Pulmonary artery endothelial cell (primary cell): ENCODE measurements at places on chromosomes 4 and X.

DNA sequence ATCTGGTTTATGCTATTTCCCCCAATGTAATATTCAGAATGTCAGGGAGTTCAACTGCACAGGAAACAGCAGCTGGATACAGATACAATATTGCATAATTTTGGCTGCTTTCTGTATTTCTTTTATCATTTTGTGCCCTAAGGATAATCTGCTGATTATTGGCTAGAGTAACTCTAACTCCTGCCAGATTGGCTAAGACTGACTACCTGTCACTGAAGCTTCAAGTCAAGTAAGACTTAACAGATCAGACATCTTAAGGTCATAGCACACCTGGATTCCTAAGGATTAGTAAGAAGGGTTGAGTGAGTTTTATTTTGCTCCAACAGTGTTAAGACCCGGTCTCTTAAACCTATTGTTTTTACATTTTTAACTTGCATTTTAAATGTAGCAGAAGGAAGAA is 136.8 kb downstream of the KLF8 start:
- no peak for DNase-seq

DNA sequence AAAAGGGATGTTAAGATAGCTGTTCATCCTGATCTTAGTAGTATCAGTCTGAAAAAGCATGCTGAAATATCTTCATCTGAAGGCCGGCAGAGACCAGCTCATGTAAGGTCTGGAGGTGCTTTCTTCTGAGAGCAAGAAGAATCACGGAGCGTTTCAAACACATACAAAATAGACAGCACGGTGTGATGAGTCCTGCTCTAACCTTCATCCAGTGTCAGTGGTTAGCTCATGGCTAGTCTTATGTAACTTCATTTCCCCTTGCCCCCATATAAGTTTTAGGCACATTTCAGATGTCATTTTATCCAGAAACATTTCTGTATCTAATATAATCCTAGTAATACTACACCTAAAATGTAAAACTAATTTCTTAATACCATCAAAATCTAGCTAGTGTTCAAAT is 27.8 kb downstream of the ADD1 start:
- DNase-seq: no peak

DNA sequence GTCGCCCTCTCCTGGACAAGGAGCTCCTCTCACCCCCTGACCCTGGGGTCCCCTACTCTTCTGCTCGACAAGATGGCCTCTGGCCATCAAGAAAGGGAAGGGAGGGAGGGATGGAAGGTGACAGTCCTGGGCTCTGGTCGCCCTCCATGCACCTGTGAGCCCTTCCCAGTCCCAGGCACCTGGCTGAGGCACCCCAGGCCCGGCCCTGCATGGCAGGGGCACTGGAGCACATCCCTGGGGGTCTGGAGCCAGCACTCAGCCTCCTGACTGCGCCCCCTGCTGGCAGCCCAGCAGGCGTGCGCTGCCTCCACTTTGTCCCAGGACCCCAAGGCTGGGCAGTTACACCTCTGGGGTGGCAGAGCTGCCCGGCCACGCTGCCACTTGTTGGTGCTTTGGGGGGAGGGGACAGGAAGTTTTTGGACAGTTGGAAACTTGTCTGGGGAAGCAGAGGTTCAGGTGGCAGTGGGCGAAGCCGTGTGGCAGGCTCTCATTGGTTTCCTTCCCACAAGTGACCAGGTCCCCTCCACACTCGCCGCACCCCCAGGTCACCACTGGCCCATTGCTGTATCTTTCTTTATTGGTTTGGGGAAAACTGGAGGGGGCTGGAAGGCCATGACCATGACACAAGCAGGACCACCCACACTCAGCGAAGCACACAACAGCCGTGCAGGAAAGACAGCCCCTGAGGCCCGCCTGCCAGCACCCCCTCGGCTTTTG is 4.3 kb downstream of the PNCK start:
- no peak for DNase-seq

- DNase-seq: no peak
Measured at GRCh38 chrX:38106991-38107655, 100.8 kb downstream of the SYTL5 start.

DNA sequence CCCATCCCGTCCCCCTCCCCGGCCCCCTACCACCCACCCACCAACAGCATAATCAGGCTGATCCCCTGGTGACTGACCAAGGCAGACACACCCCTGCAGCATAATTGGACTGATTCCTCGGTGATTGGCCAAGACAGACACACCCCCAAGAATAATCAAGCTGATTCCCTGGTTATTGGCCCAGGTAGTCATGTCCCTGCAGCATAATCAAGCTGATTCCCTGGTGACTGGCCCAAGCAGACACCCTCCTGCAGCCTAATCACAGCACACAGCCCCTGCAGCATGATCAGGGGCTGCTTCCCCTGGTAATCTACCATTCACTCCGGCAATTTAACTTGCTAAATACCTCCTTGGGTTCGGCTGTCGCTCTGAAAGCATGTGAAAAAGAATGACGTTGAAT is 47.5 kb upstream of the STS start:
- DNase-seq: no peak

DNA sequence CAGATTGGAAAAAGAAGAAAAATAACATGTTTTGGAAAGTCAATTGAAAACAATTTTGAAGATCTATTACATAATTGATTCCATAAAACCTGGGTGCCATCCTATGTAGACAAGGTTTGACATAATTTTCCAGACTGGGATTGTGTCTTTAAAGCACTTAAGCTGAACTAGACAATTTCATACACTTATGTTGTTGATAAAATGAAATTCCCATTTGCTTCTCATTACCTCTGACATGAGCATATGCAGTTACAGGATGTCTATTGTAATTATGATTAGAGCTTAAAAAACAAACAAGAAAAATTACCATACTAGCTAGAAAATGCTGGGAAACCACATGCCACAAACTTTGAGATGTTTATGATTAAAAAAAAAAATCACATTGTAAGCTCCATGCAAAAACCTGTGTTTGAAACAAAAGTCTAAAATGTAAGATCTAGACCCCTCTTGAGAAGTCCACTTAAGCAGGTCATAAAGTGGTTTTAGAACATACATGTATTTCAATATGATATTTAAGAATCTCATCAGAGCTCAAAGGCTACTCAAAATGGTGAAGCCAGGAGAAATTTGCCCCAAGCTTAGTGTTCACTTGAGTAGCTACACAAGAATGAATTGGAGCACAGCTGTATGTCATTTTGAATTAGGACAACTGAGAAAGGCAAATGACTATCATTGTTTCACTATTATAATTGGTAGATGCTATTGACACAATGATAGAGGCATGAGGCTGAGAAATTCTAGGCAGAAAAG is 181.1 kb upstream of the PABPC4L start:
- DNase-seq: no peak

DNA sequence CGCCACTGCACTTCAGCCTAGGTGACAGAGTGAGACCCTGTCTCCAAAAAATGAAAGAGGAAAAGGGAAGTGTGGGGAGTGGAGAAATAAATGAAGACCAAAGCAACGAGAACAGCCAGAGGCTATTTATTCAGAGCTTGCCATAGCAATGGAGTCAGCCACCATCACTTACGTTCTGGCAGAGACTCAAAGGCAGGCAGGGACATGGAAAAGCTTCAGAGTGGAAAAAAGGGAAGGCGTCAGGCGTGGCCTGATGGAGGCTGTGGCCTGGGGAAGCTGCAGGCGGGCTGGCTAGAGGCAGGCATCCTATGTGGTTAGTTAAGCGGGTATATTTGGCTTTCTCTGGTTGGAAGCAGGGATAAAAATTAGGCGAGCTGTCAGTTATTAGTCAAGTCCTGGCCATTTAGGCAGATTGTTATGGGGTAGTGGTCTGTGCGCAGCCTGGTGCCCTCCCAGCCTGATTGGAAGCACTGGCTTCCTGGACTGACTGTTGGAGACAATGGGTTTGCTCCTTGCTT is 73.3 kb downstream of the DCTD start:
- no peak for DNase-seq

DNA sequence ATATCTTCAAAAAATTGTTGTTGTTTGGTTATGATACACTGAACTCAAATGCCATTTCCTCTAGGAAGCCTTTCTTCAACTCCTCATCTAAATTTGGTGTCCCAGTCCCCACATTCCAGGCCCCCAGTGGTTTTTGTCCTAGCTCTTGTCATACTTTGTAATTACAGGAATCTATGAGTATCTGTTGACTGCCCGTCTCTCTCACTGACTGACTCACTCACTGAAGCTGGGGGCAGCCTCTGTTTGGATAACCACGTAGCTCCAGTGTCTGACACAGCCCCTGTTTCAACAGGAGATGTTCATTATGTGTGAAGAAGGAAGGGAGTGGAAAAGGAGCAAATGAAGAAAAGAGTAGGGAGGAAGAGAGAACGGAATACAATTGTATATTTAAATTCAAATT is 284.1 kb upstream of the TENM3 start:
- no peak for DNase-seq

DNA sequence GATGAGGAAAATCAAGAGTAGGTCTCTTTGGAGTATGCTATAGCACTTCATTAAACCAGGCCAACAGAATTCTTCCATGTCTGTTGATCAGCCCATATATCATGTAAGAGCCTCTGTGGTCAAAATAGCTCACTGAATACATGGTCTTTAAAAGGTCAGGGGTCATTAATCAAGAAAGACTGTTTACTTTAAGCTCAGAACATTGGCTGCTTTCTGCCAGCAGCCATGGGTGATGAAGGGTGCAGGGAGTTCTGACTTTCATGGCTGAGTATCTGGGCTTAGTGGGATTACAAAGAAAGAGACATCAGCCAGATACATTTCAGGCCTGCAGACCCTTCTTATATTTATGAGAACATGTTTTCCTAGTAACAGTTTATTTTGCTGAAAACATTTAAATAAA is 7.1 kb upstream of the C4orf54 start:
- no peak for DNase-seq

- no peak for DNase-seq
Measured at GRCh38 chr4:20297261-20297660, 45.6 kb downstream of the SLIT2 start.

DNA sequence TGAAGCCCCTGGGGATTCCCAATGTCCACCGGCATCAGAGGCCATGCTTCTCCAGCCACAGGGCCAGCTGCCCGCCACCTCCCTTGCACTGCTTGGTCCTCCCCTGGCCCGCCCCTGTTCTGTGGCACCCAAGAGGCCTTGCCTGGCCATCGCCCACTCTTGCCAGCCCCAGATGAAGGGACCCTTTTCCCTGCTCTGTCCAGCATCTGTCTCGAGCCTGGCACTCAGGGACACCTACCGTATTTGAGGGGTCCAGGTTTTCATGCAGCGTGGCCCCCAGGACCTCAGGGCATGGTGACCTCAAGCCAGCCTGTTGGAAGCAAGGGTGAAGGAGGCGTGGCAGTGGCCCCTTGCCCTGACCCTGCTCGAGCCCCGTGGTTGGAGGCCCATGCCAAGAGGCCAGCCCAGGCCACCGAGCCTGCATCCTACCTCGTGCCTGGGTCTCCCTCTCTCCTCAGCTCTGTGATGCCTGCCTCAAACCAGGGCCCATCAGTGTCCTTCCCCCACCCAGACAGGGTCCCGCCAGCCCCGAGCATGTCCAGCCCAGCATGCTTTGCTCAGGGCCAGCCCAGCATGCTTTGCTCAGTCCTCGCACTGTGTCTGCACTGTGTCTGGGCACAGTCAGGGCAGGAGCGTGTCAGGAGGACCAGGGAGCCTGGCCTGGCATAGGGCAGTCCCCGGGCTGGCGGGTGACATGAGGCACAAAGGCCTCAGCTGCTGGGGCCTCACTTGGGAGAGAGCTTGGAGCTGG is 14.3 kb upstream of the FGFR3 start:
- DNase-seq: no peak

GRCh38 chr4:112282860-112283667 is 2.6 kb downstream of the TIFA start:
- DNase-seq: no peak

- DNase-seq: no peak
Measured at GRCh38 chr4:35771571-35771970, 472.7 kb downstream of the ARAP2 start.

GRCh38 chr4:88754796-88755195 is 57.2 kb upstream of the NAP1L5 start:
- no peak for DNase-seq

DNA sequence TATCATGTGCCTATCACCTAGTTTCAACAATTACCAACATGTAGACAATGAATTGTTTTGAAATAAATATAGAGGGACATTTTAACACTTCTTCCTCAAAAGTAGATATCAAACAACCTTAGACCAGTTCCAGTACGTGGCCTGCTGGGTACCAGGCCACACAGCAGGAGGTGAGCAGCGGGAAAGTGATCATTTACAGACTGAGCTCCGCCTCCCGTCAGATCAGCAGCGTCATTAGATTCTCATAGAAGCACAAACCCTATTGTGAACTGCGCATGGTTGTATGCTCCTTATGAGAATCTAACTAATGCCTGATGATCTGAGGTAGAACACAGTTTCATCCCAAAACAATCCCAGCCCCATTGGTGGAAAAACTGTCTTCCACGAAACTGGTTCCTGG is 6.5 kb downstream of the BBS7 start:
- DNase-seq: no peak

GRCh38 chr4:85869181-85869580 is 394.2 kb downstream of the ARHGAP24 start:
- DNase-seq: no peak

DNA sequence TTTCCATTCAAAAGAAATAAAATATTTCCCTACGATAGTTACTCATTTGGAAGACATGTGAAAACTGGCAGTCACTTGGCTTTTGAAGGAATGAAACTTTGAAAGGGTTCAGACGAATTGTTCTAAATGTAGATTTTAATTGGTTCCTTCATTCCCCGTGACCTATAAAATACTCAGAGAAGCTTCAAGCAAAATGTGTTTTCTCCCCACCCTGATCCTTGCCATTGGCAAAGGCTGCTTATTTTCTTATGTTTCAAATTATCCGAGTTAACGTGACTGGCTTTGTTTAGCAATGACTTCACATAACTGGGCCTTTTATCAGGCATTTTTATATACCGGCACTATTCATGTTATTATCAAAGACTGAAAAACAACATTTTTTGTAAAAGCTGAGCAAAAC is 204.1 kb upstream of the NEIL3 start:
- DNase-seq: no peak
